BJ (cell line): ENCODE measurements at places on chromosomes 3 and 15. TPM values are rescaled to one million over a fixed set of nuclear protein-coding genes. Genes with fewer than 3 reads are reported as not detected.

The IQCF6 gene
- not detected in 2 replicates for polyA plus RNA-seq

The SCN10A gene
- not detected in 2 replicates for polyA plus RNA-seq

The XCR1 gene
- polyA plus RNA-seq, result not detected in 2 replicates

The ENTPD3 gene
- polyA plus RNA-seq, result 0.07 TPM in 1 of 2 replicates, not detected in the other

The EIF2A gene
- 53.1 and 90.6 TPM in 2 replicates for polyA plus RNA-seq

The RLBP1 gene
- polyA plus RNA-seq, result not detected in 2 replicates

The MITF gene
- 27.9 and 30.9 TPM in 2 replicates for polyA plus RNA-seq

The GRAMD1C gene
- polyA plus RNA-seq, result 0.48 and 1.2 TPM in 2 replicates

The DNAJC17 gene
- 30.8 and 37.1 TPM in 2 replicates for polyA plus RNA-seq
